Prostate gland (tissue), 2 donors: ENCODE measurements at places on chromosomes 5 and 9. TPM values are rescaled to one million over a fixed set of nuclear protein-coding genes. Genes with fewer than 3 reads are reported as not detected.

DNA sequence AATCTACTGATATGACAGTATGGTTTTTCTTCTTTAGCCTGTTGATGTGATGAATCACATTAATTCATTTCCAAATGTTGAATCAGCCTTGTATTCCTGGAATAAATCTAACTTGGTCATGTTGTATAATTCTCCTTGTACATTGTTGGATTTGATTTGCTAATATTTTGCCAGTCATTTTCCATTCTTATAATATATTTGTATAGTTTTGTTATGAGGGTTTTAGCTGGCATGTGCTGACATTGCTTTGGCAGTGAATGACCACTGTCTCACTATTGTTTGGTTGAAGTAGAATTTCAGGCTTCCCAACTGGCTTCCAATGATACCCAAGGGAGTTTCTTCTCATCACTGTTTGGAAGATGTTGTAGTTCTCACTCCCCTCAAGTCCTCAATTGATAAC, 983.0 kb upstream of the PTPRD start:
- DNase-seq = no peak

DNA sequence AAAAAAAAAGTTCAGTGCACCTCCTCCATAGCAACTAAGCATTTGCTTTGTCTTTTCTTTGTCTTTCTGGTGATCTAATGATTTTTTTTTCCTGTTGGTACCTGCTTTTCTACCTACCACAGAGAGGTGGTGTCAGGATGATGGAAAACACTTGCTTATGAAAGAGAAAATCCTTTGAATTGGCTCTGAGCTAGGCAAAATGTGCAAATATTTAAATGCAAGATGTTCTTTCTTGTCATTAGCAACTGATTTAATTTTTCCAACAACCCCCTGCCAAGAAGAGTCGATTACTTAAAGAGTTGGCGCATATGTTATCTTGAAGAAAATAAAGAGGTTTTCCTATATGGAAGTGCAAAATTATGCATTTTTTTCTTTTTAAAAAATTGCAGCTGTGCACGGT, 37.7 kb downstream of the TNC start:
- no peak for DNase-seq

- no peak for DNase-seq
These were observed 19.3 kb downstream of the BRD9 start for GRCh38 chr5:873328-873727.

DNA sequence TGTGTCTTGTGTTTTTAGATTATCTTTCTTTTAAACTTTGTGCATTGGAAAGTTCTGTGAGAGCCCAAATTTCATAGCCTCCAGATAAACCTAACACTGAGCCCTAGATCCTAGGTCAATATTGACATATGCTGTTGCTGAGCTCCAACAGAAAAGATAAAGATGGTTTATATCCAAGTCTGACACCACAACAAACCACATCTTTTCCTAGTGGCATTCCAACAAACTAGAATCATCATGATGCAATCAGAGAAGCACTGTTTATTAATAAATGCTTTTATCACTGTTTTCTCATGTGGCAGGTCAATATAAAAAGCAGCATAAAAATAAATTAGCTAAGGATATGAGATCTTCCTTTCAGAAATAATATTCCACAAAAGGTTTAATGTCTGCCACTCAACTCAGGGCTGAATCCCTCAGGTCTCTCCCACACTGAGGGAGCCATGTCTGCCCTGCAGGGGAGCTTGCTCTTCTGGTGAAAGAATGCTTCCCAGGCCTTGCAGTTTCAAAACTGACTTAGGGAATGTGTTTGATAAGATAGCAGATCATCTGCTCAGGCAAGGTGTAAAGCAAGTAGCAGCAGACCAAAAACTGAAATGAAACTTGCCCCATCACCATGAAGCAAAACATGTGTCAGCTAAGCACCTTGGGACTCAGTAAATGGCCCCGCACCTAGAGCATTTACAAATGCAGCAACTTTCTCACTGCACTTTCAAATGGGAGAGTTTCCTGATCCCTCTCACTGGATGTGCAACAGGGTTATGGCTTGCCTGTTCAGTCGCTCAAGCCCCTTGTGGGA, 493.0 kb downstream of the AGTPBP1 start:
- DNase-seq = no peak

DNA sequence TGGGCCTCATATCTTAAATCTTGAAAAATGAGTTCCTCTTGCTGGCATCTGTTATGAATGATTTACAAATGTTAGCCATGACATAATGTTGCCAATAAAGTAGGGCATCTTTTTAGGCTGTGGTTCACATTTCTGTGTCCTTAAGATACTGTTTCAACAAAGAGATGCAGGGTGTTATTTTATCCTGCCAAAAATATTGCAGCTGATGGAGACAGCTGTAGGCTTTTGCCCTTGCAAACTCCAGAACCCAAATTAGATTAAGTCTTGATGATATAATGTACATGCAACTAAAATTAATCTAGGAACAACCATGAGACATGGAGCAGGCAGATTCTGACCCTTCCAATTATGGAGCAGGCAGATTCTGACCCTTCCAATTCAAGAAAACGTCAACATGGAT, 228.2 kb upstream of the GRIN3A start:
- DNase-seq = no peak

DNA sequence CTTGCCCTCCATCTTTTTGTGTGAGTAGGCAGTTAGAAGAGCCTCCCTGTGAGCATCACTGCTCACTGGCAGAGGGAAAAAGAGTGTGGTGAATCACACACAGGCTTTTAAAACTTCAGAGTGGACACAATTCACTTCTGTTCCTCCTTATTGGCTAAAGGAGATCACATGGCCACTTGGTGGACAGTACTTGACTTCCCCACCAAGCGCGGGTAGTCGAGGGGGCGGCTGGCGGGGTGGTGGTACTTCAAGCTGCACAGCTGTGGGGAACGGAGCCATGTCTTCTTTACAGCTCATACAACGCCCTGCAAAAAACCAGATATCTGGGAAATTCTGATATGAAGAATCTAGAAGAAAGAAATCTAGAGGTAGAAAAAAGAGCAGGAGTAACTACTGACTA, 95.4 kb downstream of the PAM start:
- no peak for DNase-seq

DNA sequence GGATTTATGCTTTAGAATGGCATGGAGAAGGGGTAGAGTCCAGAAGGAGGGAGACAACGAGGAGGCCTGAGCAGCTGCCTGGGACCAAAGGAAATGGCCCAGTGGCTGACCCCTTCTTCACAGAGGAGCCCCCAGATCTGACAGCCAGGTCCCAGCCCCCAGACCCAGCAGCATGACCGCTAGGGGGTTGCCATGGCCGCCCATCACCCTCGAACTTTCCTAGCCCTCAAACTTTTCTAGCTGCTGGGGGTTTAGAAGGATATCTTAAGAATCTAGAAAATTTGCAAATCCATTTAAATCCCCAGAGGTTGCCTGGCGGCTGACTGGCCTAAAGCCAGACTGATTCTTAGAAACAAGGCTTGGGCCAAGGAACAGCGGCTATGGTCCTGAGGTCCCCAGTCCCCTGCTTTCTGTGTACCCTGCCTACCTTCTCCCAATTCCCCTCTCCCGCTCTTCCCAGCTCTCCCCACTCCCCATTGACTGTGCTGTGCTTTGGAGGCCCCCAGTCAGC, 972 bp downstream of the PDGFRB start:
- no peak for DNase-seq

GRCh38 chr5:10734037-10734709, 26.9 kb downstream of the DAP start:
- no peak for DNase-seq

DNA sequence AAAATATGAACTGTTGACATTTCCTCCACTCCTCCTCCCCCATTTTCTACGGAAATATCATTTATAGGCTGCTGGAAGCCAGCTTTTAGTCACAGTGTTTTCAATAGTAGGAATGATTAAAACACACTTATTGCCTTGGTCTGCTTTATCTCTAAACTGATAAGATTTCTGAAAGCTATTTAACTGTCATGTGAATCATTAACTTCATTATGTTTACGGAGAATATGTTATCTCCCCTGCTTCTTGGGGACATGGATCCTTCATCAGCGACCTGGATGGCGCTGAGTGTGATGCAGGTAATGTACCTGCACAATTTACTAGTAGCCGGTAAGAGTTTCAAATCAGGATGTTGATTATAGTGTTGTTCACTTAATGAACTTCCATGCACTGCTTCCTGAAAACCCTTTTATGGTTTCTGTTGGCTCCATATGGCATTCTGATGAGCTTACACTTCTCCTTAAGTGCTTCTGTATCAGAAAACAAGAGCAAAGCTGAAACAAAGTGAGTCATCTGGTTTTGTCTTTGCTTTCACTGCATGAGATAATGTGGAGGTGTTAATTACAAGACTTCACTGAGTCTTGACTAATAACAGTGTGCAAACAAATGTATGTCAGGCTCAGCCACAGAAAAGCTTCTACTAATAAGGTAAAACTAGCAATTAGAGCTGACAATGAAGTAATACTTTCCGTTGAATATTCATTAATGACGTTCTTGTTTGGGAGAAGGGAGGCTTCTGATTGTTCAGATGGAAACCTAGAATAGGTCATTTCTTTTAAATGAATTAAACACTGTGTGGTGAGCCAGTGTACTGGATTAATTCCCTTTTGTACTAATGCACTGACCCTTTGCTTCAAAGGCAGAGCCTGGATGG, 162.4 kb upstream of the ZNF608 start:
- DNase-seq = no peak

GRCh38 chr5:124310453-124310852, 436.0 kb downstream of the ZNF608 start:
- peak; percentile 32 for DNase-seq

DNA sequence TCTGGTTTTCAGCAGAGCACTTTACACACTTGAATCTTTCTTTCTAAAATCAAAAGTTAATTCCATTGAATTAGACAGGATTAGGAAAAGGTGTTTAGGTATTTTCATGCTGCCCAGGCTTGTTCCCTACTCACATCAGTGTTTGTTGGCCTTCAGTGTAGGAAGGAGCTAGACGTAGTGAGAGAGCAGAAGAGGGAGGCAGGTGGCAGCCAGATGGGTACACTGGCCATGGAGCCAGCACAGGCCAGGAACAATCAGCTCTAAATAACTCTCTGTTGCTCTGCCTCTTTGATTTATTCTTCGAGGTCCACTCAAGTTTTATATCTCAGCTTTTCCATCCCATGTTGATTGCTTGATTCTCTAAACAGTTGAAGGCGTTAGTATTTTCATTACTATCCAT, 529.6 kb downstream of the PSAT1 start:
- DNase-seq = no peak

GRCh38 chr5:93010037-93010436, 571.0 kb downstream of the NR2F1-AS1 start:
- DNase-seq = no peak

DNA sequence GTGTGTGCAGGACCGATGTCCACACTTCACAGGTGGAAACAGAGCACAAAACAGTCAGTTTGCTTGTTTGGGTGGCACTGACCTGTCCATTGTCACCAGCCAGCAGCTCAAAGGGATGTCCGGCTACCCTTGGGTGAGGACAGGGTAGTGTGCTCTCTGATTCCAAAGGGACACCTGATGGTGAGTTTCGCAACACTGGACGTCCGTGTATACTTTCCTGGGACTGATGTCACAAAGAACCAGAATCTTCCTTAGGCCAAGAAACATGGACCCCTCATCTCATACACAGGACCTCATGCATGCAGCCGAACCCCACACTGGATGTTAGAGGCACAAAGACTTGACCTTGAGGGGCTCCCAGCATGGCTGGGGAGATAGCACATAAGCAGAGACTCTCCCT, 22.2 kb upstream of the CPLX2 start:
- no peak for DNase-seq

DNA sequence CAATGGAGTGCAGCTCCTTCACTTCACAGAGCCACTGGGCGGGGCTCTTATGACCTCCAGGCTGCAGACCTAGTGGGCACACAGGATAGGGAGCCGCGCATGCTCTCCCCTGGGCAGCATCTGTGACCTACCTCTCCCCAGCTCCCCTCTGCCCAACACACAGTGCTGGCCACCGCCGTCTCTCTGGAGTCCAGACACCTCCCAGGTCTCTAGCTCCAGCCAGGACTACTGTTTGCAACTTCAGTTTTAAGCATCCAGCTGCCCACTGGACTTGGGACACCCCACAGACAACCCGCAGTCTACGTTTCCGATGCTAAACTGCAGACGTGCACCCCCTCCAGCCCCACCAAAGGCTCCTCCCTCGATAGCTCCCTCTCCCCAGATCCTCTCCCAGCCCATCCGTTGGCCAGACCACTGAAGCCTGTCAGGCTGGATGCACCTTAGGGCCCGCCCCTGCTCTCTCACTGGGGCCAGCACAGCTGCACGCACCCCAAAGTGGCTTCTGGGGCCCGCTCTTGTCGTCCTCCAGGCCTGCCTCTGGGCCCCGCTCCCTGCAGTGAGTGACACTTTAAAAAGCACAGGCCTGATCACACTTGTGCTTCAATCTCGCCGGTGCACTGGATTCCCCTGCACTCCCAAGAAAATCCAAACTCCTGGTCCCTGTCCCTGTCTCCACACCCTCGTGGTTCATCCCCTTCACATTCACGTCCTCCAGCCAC, 11.3 kb downstream of the FLT4 start:
- DNase-seq = no peak

GRCh38 chr9:124045076-124045829, 33.7 kb downstream of the LHX2 start:
- DNase-seq = peak; percentile 40

- no peak for DNase-seq
These were observed 7.7 kb downstream of the CENPK start for GRCh38 chr5:65555287-65555686.

GRCh38 chr5:158847772-158848171, 251.9 kb downstream of the EBF1 start:
- DNase-seq = no peak

DNA sequence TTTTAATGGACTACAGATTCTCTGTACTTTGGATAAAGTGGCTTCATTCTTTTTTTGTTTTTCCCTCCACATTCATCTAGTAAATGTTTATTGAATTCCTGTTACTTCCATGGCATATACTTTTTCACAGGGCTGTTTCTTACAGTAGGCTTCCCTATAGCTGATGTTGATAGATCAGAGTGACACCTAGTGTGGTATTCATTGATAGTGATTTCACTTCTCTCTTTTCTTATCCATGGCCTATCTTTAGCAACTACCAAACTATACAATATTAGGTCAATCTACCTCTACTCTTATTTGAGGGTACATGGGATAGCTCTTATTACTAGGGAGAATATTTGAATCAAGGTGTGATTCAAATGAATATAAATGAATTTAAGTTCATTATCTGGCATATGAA, 35.8 kb downstream of the FSD1L start:
- DNase-seq = no peak

GRCh38 chr5:149489605-149490037, 61.6 kb downstream of the CSNK1A1 start:
- peak; percentile 66 for DNase-seq

SPATA24 gene
- total RNA-seq = 27.3 TPM

ZNF474 gene
- total RNA-seq = not detected

GRIN3A gene
- 0.80 TPM for total RNA-seq

STPG3 gene
- 4.2 TPM for total RNA-seq

HARS1 gene
- 54.3 TPM for total RNA-seq

UQCRQ gene
- 201 TPM for total RNA-seq
